NCI-H226 (cell line): ENCODE measurements at places on chromosomes 1 and 21.

GRCh38 chr1:239833723-239834122 is 258.0 kb upstream of the FMN2 start:
- no peak for DNase-seq

GRCh38 chr1:115946116-115946515 is 30.2 kb upstream of the SLC22A15 start:
- DNase-seq = no peak

DNA sequence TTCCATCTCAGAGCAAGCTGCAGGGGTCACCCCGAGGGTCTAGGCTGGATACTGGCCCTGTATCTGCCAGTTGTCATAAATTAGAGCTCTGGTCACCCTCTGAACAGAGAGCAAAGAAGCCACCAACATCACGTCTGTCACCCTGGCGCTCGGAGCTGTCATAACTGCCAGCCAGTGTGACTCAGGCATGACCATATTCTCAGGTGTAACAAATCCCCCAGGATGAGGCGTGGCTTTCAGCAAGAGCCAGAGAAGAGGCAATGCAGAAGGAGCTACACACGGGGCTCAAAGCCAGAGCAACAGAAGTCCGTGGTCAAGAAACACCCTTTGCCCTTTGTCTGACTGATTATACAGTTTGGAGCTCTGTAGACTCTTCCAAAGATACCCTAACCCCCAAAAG is 40.0 kb downstream of the PRAMEF20 start:
- no peak for DNase-seq

GRCh38 chr1:229388897-229389580 is 44.9 kb downstream of the ACTA1 start:
- no peak for DNase-seq

GRCh38 chr1:26949926-26950319 is 10.3 kb downstream of the KDF1 start:
- no peak for DNase-seq

DNA sequence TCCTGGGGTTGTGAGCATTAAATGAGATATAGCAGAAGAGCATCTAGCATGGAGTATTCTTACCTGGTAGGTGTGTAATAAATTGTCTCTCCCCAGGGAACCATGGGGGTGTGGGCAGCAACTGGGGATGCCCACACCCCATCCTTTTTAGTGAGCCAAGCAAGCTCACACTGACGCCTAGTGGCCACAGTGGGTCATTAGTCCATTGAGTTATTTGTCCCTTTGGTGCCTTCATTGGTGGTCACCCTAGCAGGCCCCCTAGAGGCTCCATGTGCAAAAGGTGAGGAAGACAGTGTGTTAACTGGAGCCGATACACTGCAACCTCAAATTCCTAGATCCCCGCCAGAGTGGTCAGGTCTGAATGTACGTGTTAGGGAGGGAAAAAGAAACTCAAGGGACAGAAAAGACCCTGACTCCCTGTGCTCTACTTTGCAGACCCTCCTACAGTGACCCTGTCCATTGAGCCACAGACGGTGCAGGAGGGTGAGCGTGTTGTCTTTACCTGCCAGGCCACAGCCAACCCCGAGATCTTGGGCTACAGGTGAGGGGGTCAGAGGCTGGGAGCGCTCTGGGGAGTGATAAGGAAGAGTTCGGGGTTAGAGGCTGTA is 93.3 kb upstream of the CD1D start:
- DNase-seq = peak; percentile 24

GRCh38 chr1:52355847-52356505 is 10.0 kb downstream of the CC2D1B start:
- DNase-seq = no peak

- peak; percentile 1 for DNase-seq
These were observed 73.9 kb upstream of the RRP15 start for GRCh38 chr1:218211241-218211640.

DNA sequence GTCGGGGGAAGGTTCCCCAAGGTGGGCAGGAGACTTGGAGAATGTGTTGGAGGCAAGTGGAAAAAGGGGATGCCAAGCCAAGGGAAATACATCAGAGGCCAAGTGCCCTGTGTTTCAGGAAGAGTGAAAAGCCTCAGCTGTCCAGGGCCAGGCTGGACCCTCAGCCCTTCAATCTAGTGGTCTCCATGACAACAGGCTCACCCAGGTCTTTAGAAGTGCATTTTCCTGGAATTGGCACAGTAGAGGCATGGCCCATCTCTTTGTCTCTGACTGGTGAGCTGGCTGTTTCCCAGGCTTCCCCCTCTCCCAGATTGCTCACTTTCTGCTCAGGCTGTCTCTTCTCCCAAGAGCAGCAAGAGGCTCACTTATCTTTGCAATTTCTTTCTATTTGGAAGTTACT is 10.4 kb upstream of the RHBG start:
- no peak for DNase-seq

DNA sequence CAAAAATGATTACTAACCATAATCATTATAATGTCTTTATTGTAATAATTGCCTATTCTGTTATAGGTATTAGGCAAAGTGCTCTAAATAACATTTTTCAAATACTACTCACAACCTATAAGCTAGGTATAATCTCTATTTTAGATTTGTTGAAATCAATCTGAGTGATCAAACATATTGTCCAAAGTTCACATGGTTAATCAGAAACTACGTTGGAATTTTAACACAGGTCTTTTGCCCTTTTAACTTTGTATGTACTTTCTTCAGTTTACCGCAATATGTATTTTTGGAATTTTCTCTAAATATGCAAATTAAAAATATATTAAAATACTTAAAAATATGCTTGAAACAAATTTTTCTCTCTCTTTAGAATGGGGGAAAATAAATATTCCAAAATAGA is 1563.2 kb downstream of the KCNT2 start:
- no peak for DNase-seq

DNA sequence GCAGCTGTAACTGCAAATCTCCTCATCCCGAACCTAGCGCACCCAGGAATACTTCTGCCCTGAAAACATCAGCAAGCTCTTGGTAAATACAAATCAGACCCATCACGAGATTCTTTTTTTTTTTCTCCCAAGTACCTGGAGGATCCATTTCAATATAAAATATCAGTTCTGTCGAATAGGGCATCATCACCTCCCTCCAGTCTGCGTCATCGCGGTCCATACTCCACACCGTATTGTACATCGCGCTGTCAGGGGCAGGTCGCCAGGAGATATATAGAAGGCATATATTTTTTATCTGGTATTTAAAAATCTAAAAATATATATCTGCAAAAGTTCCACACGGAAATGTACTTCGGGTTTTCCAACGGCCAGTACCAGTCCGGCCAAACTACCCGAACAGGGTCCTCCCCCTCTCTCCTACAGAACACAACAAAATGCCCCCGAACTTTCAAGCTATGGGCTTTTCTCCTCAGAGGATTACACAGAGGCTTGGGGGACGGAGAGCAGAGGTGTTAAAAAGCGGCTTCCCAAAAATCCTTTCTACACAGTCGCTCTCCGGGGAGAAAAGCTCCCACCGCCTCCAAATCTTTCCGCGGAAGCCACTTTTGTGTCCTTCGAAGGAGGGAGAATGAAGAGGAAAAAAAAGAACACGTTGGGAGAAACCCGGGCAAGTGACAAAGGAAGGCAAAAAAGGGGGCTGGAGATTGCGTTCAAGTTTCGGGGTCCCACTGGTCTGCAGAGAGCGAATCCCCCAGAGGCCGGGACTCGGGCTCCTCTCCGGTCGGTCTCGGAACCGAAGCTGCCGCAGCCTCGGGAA is 509 bp downstream of the PIK3R3 start:
- no peak for DNase-seq

- DNase-seq = no peak
These were observed 40.8 kb downstream of the SSBP3 start for GRCh38 chr1:54365398-54365797.

- no peak for DNase-seq
These were observed 18.2 kb upstream of the LAMTOR5 start for GRCh38 chr1:110425612-110426152.

DNA sequence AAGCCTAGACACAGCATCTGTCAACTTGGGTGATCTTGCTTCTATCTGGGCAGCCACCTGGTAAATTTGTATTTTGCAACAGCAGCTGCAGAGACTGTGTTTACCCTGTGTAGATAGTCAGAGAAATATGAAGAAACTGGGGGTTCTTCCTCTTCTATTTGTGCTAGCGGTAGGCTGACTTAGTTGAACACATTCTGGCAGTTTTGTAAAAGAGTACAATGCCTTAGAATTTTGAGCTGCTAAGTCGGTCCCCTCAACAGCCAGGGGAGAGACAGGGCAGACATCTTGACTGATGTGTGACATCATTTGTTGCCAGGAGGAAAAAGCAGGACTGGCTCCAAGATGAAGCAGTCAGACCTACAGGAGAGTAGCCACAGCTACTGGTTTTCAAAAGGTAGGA is 53.7 kb downstream of the KCNJ6 start:
- no peak for DNase-seq

GRCh38 chr1:223429313-223429731 is 36.1 kb downstream of the CCDC185 start:
- DNase-seq = no peak
